ENCODE measurements at places on chromosomes 5 and 9.

GRCh38 chr5:127042593-127042992 is 12.2 kb upstream of the MARCHF3 start:
- DNase-seq: no peak

DNA sequence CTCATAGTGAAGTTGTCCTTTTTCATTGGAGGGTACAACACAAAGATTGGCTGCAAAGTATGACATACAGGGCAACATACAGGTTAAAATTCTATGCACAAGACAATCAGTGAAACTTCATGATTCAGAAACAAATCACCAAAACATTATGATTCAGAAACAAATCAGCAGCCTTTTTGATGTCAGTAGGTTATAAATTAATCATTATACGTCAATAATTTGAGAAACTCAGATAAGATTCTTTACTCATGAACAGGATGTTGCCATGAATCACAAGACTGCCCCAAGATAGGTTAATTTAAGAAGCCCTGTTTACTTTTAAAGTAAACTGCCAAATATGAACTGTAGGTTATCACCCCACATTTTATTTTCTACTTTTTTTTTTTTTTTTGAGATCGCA is 62.2 kb upstream of the IL33 start:
- DNase-seq: no peak

DNA sequence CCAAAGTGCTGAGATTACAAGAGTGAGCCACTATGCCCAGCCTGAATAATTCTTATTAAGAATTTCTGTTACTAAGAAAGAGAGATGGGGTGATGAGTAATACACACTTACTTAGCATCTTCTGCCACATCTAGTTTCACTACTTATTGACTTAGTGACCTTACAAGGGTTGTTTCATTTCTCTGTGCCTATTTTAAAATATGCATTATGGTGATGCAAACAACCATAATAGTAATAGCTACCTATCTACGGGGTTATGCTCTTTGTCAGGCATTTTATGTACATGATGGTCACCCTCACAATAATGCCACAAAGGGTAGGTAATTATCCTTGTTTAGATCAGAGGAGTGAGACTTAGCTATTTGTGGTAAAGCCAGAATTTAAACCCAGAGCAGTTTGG is 499.0 kb upstream of the SGCD start:
- no peak for DNase-seq

DNA sequence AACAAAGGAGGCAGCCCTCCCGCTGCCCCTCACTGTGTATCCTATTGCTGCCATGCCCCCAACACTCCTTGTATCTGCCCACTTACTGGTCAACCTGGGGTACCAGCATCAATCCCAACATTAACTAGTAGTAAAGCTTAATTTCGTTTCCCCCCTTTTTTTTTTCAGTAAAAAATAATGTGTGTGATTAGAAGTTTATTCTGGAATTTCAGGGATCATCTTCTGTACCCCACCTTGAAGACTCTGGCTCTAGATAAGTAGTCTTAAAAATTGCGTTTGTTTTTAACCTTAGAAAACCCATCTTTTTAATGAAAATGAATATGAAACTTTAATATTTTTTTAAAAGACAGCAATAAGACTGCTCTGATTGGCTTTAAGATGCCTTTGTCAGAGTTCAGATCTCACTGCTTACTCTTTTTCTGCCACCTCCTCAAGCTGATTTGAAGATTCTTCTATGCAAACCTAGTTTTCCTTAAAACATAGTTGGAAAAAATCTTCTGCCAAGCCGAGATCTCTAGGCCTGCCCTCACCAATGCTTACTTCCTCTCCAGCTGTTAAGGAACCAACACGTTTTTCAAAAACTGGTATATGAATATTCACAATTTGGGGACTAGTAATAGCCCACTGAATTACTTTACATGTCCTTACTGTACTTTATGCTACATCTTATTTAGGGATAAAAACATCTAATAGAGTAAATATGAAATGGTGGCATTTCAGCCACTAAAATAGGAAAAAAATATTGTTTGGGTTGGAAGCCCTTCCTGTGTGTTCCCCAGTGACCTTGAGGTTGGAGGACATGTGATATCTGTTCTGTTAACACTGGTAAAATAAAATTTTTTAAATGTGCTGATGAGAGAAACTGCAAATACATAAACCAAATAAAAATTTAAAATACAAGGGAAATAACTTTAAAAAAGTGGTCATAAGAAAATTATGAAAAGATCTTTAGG is 4.0 kb upstream of the RHOBTB3 start:
- no peak for DNase-seq

- no peak for DNase-seq
Measured at GRCh38 chr5:81268521-81269196, 32.7 kb upstream of the ZCCHC9 start.

GRCh38 chr9:31445357-31445756 is 939.1 kb upstream of the ACO1 start:
- DNase-seq: no peak

DNA sequence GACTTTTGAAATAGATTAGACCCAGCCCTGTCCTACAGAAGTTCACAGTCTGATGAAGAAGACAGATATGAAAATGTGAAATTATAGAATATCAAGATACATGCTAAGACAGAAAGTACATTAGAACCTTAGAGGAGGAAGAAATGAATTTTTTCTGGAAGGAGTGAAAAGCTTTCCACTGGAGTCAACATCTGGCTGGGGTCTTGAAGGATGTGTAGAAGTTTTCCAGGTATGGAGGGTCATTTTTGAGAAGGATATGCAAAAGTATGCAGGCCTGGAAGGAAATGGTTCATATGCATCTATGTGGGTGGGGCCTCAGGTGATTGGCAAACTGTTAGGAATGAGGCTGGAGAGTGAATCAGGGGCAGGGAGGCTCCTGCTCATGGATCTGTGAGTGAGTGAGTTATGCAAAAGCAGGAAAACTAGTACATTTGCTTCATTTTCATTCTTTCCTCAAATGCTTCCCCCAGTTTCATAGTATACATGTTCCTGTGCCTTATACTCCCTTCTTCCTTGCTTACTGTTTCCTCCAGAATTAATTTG is 142.3 kb downstream of the GRIA1 start:
- DNase-seq: no peak

DNA sequence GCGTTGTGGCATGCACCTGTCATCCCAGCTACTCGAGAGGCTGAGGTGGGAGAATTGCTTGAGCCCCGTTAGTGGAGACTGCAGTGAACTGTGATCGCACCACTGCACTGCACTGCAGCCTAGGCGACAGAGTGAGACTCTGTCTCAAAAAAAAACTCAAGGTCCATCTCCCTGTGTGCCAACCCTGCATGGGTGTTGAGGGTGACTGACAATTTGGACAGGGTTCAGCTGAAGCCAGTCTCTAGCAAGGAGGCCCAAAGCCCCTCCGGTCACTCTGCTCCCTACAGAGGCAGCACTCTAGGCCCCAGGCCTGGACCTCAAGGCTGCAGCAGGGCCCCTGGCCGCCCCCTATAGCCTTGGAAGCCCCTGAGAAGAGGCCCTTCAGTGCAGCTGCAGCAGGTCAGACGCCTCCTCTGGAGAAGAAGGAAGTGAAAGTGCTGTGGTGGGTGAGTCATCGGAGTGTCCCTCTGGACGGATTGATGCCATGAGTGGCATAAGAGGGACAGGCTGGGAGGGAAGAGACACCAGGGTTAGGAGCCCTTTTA is 39.2 kb upstream of the NEK6 start:
- DNase-seq: peak; percentile 21

- DNase-seq: no peak
Measured at GRCh38 chr5:91142386-91142785, 240.7 kb downstream of the ARRDC3 start.

- DNase-seq: no peak
Measured at GRCh38 chr5:83265318-83265717, 188.0 kb downstream of the XRCC4 start.

- no peak for DNase-seq
Measured at GRCh38 chr5:55360190-55360589, 52.4 kb downstream of the MTREX start.

GRCh38 chr9:105978336-105978735 is 284.0 kb downstream of the TMEM38B start:
- DNase-seq: no peak

DNA sequence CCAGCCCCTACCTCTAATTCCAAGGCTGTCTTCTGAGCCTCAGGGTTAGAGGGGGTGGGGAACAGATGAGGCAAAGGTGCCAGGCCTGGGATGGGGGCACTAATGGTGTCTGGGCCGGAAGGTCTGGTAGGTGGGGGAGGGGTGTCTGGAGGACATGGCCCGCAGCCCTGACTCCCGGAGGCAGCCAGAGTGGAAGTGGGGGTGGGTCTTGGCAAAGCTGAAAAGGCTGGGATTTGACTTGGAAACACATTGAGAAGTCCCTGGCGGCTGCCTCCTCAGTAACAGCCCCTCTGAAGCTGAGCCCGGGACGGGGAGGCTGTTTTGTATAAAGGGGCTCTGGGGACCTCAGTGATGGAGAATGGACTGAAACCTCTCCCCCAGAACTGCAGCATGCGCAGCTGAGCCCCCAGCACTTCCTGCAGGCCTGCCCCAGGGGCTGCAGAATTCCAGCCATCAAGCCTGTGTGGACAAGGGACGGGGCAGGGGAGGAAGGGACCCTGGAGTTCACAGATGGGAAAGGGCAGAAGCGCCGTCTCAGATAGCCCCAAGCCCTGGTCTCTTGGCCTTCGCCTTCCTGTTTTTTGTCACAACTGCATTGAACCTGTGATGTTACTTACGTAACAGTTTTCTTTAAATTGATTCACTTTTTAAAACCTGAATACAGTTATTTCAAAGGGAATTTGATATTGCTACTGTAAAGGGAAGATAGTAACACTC is 49.3 kb upstream of the SYNPO start:
- DNase-seq: no peak

- no peak for DNase-seq
Measured at GRCh38 chr9:9142001-9142400, 1342.4 kb upstream of the DMAC1 start.

GRCh38 chr5:64765804-64766504 is 2.5 kb downstream of the SREK1IP1 start:
- no peak for DNase-seq

- DNase-seq: no peak
Measured at GRCh38 chr5:87298692-87299362, 31.1 kb downstream of the RASA1 start.

DNA sequence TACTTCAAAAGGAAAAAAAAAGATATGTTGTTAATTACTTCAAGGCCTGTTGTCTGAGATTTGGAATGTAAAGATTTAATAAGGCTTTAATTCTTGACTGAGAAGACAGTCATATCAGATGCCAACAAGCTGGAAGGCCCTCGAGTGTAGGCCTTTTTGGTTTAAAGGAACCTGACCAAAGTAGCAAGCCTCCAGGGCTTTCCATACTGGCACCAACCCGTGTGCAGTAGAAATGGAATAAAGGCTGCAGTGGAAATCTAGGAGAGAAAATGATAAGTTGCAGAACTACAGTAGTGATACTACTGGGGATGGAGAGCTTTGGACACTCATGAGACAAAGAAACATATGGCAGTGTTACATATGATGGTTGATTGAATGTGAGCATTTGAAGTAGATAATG is 358.0 kb downstream of the TAF11L14 start:
- no peak for DNase-seq

- no peak for DNase-seq
Measured at GRCh38 chr5:125833398-125833797, 589.8 kb upstream of the GRAMD2B start.

- DNase-seq: no peak
Measured at GRCh38 chr5:74360535-74361210, 279.9 kb downstream of the ENC1 start.
